ENCODE measurements at places on chromosomes 2 and 18. TPM values are rescaled to one million over a fixed set of nuclear protein-coding genes. Genes with fewer than 3 reads are reported as not detected.

DNA sequence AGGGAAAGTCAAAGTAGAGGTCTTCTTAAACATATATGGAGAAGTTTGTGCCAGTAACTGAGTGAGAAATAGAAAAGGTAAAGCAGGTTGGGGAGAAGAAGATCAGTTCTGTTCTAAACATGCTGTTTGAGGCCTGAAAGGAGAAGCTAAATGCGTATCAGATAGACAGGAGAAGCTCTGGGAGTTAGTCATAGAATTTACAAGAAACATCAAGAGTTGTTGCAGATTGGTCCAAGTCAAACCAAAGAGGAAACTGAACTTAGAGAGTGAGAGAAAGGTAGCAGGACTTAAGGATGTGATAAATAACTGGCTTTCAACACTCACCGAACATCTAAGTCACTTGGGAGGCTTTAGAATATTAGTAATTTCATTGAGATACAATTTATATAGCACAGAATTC lies 29.2 kb upstream of the CERS6 start:
- no peaks in the 10 kb centered on the region for H3K27me3 ChIP-seq
- no peaks in the 10 kb centered on the region for H3K36me3 ChIP-seq
- H3K27ac ChIP-seq, result no peak overlapping the region
- H3K4me1 ChIP-seq, result peaks cover 37% of the 10 kb centered on the region
- DNase-seq, result no peak

DNA sequence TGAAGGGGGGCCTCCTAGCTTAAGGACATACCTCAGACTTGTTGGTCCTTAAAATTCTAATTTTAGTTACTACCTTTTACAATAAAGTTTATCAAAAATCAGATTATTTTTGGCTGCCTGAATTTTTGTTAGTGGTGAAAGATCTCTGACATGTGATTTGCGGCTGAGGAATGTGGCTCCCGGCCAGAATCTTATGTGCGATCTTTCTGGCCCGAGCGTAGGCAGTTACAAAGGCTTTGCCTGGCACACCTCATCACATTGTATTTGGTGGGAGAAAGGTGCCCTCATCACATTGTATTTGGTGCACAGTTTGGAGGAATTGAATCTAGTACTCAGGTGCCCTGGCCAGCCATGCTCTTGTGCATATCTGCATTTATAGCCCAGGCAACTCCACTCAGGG lies 289.1 kb downstream of the GULP1 start:
- no peak for DNase-seq
- no peak overlapping the region for H3K4me3 ChIP-seq
- no peaks in the 10 kb centered on the region for H3K36me3 ChIP-seq
- H3K27me3 ChIP-seq, result no peaks in the 10 kb centered on the region

DNA sequence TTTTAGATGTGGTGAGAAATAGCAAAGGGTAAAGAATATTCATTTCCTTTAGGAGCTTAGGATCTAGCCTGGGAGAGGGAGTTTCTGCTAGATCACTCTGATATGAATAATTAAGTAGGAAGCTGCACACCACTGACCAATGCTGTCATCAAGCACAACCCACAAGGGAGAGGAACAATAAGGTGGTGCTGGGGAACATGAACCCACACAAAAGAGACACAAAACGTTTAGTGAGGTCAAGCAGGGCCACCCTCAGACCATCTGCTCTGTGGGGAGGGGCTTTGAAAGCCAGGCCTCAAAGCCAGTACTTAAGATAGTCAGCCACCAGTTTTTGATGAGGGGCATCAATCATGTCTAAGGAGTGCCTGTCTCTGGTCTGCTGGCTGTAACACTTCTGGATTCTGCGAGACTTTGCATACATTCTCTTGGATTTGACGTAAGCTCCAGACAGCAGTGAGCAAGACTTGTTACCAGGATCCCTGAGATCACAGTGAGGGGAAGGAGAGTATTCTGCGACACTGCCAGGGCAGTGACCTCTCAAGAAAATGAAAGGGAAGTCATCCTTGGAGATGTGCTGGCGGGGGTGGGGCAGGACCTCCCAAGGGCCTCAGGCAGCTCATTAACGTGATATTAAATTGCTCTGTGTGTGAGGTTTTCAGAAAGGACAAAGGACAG lies 127.0 kb downstream of the CCBE1 start:
- no peak for DNase-seq
- no peaks in the 10 kb centered on the region for H3K36me3 ChIP-seq
- no peak overlapping the region for H3K4me3 ChIP-seq

GRCh38 chr18:59705145-59705544 lies 7.9 kb upstream of the CCBE1 start:
- no peak overlapping the region for H3K27ac ChIP-seq
- no peaks in the 10 kb centered on the region for H3K36me3 ChIP-seq
- no peak overlapping the region for H3K4me3 ChIP-seq
- no peak for DNase-seq
- H3K27me3 ChIP-seq, result peaks cover 11% of the 10 kb centered on the region

Gene IL36G
- not detected for total RNA-seq

Gene PMAIP1
- total RNA-seq, result 58.7 TPM

Gene ACADL
- total RNA-seq, result not detected
